Esophagus squamous epithelium (tissue), 5 donors: ENCODE measurements at places on chromosomes 1 and 21.

DNA sequence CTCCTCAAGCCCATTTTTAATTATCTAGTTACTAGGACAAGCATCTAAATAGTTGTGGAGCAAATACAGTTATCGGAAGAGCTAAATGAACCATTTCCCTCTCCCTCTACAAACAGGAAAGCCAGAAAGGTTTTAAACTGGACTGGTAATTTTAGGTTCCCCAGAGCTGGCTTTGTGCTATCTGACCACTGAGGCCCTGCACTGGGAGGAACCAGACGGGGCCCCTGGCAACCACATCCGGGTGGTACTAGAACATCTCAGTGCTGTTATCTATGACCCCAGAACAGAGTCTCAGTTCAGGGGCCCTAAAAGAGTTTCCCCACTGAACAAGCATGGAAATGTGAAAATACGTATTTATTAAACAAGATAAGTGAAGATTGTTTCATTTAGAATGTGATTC lies 7.7 kb upstream of the RSPH1 start:
- no peaks in the 10 kb centered on the region for H3K36me3 ChIP-seq
- DNase-seq: no peak
- H3K27ac ChIP-seq: no peak overlapping the region
- no peaks in the 10 kb centered on the region for H3K4me1 ChIP-seq
- H3K27me3 ChIP-seq: no peaks in the 10 kb centered on the region

GRCh38 chr1:150895618-150896017 lies 8.7 kb downstream of the CTXND2 start:
- H3K36me3 ChIP-seq: no peaks in the 10 kb centered on the region
- no peaks in the 10 kb centered on the region for H3K4me1 ChIP-seq
- no peak for DNase-seq
- no peaks in the 10 kb centered on the region for H3K27me3 ChIP-seq
- H3K27ac ChIP-seq: no peak overlapping the region
- no peak overlapping the region for H3K4me3 ChIP-seq

DNA sequence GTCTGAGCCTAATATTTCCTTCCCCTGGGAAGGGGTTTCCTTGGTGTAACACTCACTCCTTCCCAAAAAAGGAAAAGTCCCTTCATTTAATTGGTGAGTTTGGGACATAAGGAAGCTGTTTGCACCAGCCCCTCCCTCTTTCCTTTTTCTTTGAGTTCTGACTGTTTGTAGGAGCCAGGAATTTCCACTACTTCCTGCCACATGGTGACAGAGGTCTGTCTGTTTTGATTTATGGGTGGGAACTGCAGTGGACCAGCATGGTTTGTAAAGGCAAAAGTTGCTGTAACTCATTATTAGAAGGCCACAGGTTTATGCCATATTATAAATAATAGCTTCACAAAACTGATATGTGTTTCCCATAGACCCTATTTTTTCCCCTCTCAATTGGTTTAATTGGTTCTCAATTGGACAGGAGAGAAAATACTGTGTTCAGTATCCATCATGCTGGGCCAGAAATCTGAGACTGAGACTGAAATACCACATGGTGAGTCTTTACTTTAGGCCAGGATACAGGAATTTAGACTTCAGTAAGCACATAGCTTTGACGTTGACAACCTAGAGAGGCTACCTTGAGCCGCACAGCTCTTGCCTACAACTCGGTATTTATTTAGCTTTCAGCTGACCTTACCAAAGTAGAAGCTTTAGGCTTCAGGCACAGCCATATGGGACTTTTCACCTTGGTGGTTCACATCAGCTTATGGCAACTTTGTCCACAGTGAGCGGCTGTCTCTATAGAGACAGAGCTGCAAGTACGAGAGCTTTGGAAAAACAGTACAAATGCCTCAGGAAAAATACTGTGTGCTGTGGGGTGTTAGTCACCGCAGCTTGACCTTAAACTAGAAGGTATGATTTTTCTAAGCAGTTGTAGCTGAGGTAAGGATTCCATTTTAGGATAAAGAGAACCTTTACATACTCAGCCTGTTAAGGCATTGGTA lies 40.0 kb upstream of the RGS7 start:
- no peaks in the 10 kb centered on the region for H3K27me3 ChIP-seq
- H3K36me3 ChIP-seq: no peaks in the 10 kb centered on the region
- no peaks in the 10 kb centered on the region for H3K4me1 ChIP-seq
- DNase-seq: no peak

DNA sequence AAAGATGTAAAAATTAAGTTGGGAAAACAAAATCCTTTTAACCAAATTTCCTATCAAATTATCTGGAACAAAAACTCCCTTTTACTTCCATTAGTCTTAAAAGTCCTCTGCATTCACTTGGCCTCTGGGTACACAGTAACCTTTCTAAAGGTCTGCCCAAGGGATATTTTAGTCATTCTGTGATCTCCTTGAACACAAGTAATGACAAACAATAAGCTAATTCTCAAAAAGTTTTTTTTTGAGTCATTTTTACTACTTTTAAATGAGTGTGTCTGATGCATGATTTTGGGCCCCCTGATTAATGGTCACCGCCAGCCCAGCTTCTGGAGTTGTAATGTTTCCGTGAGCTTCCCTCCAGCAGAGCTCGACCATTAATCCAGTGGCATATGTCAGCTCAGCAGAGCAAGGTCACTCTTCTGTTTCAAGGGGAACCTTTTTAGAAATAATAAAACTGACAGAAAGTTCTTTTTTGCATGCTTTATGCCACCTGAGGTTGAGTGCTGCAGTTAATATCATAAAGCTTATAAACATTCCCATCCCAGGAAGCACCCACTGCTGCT lies 14.3 kb downstream of the SAMSN1 start:
- DNase-seq: no peak
- no peaks in the 10 kb centered on the region for H3K4me1 ChIP-seq

DNA sequence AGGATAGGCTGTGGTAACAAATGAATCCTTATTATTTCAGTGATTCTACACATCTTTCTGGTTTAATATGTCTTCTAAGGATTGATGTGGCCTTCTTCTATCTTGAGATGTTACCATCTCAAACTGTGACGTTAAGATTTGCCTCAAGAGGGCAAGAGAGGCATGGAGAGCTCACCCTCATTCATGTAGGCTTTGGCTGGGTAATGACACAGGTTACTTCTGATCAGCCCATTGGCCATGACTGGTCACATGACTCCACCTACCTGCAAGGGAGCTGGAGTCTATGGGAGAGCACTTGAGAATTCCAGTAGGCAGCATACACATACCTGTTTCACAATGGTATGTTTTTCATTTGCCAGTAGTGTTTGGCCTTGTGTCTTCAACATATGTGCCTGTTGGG lies 30.0 kb downstream of the CACHD1 start:
- H3K4me1 ChIP-seq: no peaks in the 10 kb centered on the region
- no peak overlapping the region for H3K4me3 ChIP-seq
- no peak overlapping the region for H3K27ac ChIP-seq
- DNase-seq: no peak
- no peaks in the 10 kb centered on the region for H3K36me3 ChIP-seq
- H3K27me3 ChIP-seq: no peaks in the 10 kb centered on the region
